Neuronal stem cell (in vitro differentiated cells): ENCODE measurements at places on chromosomes 1 and 21.

- DNase-seq: no peak
Observed at GRCh38 chr1:109996476-109996875, 11.9 kb downstream of the AHCYL1 start.

DNA sequence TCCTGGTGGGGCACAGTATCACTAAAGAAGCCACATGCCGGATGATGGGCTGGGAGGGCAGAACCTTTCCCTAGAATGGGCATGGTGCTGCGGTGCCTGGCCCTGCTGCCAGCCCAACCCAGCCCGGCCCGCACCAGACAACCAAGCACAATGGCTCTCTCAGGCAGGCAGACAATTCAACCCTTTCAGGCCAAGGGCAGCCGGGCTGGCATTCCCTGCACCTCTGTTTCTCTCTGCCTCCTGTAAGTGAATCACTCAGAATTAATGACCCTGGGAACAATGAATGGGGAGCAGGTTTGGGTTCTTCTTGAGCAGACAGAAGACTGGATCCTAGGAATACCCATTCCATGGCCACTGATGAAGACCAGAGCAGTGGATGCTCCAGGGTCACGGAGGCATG lies 41.0 kb upstream of the IFFO2 start:
- DNase-seq: no peak

- no peak for DNase-seq
Observed at GRCh38 chr1:215119719-215120365, 37.3 kb downstream of the KCNK2 start.

DNA sequence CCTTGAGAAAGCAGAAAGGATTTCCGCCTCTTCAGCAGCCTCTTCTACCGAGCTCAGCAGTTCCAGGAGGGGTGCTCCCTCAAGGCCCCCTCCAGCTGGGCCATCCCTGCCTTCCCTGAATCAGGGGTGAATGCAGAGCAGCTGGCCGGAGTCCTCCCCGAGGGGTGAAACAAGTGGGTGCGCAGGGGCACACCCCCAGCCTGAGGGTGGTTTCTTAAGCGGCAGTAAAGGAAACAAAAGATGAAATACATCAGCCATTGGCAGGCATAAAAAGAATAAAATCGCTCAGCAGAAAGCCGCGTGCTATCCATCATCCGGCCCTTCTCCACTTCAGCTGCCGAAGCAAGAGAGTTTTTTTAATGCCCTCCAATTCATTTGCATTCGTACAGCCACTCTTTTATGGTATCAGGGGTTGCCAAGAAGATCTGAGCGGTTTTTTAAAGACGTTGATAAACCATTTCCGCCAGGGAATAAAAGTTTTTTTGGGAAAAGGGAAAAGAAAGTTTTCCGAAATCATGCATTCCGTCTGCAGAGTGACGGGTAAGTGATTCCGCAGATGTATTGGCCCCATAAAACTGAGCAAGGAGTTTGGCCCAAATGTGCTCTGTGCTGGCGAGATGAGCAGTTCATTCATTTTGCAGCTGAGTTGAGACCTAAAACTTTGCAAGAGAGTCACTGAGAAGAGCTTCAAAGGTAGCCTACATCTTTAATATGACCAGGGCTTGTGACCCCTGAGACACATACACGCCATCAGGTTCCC lies 73.7 kb upstream of the ZC3H12A start:
- DNase-seq: no peak

DNA sequence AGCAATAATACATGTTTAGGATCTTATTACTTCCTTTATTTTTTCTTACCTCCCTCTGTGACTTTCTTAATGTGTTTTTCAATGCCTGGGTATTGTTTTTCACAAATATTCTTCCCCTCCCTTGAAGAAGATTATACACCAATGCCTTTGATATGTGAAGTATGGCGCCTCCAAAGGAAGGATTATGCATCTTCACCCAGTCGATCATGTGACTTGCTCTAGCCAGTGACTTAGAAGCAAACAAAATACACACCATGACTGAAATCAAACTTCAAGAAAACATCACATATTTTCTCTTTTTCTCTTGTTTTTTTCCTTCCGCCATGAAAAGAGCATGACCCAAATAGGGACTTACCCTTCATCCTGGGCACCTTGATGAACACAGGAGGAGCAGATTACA lies 297.1 kb downstream of the NCAM2 start:
- no peak for DNase-seq

GRCh38 chr1:233082778-233083550 lies 132.6 kb downstream of the NTPCR start:
- DNase-seq: no peak
